ENCODE measurements at places on chromosomes 4 and X.

GRCh38 chr4:107755841-107756356, 35.9 kb upstream of the PAPSS1 start:
- DNase-seq, result no peak

- DNase-seq, result no peak
Observed at GRCh38 chrX:53255738-53256191, 25.6 kb downstream of the IQSEC2 start.

DNA sequence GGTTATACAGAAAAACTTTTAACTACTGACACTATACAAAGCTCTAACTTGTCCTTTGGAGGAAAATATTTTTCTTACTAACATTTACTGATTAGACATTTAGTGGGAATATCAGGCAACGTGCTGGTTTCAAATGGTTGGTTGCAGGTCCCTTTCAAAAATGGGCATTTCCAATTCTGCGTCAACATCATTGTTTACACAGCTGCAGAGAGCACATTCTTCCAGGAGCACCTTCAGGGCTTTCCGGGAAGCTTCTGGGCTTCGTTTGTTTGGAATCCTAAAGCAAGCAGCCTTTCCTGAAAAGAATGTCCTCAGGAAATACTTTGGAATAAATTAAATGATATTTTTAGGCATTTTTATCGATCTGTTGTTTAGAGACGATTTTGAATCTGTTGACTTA, 289.7 kb downstream of the TRIML1 start:
- DNase-seq, result no peak

DNA sequence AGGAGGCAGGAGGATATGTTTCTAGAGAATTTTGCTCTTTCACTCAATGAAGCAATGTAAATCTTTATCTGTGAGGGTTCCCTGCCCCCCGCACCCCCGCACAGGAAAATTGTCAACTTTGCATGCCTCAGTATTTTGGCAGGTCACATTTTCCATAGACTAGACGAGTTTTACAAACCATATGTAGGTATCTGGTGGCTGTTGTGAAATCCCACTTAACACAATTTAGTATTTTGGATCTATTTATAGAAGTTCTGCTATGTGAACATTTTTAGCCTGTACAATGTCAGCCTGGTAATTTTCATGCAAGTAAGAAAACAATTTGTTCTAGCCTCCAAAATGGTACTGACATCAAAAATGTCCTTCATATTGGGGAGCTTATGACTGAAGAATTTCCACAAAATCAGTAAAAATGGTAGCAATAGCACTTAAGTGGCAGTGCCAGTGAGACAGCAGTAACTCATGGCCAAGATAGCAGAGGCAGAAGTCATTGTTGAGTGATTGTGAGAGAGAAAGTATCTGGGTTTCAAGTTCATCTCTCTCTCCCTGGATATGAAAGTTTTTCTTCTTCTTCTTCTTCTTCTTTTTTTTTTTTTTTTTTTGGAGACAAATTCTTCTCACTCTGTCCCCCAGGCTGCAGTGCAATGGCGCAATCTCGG, 12.4 kb upstream of the FRYL start:
- no peak for DNase-seq

GRCh38 chr4:11503166-11503565, 74.5 kb upstream of the HS3ST1 start:
- DNase-seq, result no peak

DNA sequence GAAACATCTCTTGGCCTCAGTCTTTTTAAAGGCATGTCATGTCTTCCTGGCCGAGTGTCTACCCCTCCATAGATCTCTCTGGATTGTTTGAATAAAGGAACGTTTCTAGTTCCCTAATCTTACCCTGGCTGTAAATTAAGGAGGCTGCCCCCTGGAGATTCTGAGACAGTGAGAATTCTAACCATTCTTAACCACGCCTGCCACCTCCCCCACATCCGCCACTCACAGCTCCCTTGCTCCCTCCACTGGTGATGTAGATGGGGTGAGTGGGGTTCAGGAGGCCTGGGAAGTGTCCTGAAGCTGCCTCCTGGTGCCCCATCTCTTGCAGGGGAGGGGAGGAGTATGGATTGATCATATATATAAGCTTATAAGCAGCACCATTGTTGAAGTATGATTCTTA, 48.0 kb upstream of the TRIM2 start:
- peak; percentile 9 for DNase-seq

GRCh38 chrX:68440442-68440841, 7.1 kb upstream of the OPHN1 start:
- no peak for DNase-seq

DNA sequence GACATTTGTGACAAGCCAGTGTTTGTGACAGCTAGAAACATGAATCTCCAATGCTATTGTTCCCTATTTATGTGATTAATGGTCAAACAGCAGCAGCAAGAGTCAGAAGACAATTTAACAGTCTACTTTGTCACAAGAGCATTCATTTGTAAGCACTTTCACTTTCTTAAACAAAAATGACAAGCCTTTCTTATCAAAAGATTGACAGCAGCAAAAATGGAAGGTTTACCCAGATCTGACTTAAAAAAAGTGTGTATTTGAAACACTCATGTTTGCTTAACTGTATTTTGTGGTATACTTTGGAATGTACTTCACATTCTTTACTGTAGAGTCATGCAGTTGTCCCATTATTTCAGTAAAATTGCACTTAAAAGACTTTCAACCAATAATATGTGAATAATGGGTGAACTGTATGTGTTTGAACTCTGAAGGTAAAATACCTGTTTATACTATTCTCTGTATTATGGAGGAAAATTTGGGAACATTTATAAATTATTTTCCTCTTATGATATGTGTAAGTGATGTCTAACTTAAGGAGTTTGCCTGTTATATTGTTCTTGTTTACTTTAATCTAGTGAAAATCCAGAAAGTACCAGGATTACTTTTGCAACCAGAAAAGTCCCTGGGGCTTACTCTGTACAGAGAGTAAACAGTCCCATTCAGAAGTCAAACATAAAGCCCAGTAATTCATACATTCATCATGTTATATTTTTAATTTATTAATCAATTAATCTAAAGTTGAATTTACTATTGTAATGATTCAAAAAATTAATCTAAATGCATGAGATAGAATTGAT, 314.9 kb upstream of the TRAM1L1 start:
- no peak for DNase-seq

- no peak for DNase-seq
Observed at GRCh38 chr4:75101906-75102786, 169.2 kb downstream of the PARM1 start.

DNA sequence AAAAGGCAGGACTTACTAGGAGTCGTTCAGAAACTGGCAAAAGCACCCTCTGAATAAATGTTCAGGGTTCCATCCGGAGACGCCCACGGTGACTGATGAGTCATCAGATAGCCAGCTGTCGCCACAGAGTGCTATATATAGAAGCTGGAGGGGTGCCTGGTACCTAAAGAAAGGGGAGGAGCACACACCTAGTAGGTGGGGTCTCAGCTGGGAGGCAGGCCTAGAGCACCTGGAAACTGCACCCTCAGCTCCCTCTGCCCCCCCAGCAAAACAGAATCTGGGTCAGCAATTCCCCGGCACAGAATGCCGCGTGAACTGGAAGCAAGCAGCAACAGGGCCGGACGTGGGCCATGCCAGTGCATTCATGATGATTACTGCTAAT, 242.0 kb downstream of the BCOR start:
- peak; percentile 81 for DNase-seq

DNA sequence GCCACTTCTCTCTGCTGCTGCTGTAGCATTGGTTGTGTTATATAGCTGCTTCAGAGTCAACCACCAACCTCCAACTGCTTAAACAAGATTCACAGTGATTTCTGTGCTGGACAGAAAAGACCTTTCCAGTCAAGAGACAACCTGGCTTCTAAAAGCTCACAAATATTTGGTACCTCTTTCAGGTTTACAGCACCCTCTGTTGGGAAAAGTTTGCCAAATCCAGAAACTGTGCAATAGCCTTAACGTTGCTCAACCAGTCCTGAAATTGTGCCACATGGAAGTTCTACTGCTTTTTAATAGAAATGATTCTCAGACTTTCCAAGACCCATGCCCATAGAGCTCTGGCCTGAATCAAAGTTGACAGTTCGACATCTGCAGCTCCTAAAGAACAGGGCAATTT, 842.1 kb upstream of the HTR2C start:
- DNase-seq, result peak; percentile 11

DNA sequence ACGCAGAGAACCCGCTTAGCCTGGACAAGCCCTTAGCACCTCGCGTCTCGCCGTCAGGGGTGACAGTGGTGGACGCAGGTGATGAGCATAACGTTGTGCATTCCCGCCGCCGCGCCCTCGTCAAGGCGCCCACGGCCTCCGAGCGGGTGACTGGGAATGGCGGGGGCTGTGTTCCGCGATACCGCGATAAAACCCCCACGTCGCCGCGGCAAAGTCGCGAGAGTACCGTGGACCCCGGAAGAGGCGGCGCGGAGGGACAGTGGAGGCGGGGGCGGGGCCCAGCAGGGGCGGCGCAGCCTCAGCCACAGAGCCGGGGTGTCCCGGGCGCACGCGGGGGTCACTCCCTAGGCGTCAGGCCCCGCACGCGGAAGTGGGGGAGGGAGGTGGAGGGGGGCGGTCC, 53.8 kb downstream of the ZFYVE28 start:
- no peak for DNase-seq

DNA sequence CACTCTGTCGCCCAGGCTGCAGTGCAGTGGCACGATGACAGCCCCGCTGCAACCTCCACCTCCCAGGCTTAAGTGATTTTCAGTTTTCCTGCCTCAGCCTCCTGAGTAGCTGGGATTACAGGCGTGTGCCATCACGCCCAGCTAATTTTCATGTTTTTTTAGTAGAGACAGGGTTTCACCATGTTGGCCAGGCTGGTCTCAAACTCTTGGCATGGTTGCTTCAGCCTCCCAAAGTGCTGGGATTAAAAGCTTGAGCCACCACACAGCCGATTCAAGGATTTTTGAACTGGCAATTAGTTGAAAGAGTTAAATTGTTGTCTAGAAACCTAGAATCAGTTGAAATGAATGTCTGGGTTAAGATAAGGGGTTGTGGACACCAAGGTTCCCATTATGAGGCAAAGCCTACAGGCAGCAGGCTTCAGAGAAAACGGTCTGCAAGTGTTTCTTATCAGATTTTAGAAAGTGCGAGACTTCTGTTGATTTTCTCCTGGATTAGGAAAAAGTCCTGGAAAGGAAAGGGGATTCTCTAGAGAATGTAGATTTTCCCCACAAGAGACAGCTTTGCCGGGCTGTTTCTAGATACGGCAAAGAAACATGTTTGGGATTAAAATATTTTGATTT, 8.3 kb upstream of the CCNI start:
- no peak for DNase-seq

- DNase-seq, result no peak
Observed at GRCh38 chr4:163663454-163664225, 169.2 kb downstream of the TMA16 start.

GRCh38 chrX:11472381-11472780, 179.2 kb downstream of the AMELX start:
- no peak for DNase-seq

- DNase-seq, result no peak
Observed at GRCh38 chrX:19285857-19286256, 57.9 kb upstream of the PDHA1 start.

GRCh38 chrX:146243041-146243440, 425.4 kb downstream of the SLITRK2 start:
- DNase-seq, result no peak

GRCh38 chr4:17884063-17884462, 73.3 kb downstream of the NCAPG start:
- no peak for DNase-seq

- no peak for DNase-seq
Observed at GRCh38 chr4:41921476-41921875, 13.8 kb upstream of the TMEM33 start.

GRCh38 chr4:165398570-165398969, 19.8 kb downstream of the CPE start:
- peak; percentile 99 for DNase-seq

DNA sequence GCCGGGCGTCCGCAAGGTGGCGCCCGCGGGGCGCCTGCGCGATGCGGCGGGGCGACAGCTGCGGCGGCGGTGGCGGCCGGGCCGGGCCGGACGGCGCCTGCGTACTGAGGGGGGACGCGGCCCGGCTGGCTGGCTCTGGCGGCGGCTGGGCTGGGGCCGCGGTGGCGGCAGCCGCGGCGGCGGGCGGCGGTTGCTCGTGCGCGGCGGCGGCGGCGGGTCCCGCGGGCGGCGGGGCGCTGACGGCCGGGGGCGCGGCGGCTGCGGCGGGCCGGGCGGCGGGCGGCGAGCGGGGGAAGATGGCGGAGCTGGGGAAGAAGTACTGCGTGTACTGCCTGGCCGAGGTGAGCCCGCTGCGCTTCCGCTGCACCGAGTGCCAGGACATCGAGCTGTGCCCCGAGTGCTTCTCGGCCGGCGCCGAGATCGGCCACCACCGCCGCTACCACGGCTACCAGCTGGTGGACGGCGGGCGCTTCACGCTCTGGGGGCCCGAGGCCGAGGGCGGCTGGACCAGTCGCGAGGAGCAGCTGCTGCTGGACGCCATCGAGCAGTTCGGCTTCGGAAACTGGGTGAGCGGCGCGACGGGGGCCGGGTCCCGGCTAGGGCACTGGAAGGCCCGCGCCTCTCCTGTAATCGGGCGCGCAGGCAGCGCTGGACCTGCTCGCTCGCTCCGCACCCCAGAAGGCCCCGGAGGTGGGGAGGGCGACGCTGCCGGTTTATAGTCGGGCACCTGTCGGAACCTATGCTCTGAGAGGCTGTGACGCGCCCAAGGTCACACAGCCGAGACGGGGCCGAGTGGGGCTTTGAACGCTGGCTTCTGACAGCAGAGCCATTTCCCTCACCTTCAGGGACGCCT, at the start of gene TADA2B:
TSS of gene TADA2B (plus strand) at position 89 of the 853 bp plus-strand sequence. CDS start at position 297, 208 bp downstream.
- DNase-seq, result peak; percentile 54

DNA sequence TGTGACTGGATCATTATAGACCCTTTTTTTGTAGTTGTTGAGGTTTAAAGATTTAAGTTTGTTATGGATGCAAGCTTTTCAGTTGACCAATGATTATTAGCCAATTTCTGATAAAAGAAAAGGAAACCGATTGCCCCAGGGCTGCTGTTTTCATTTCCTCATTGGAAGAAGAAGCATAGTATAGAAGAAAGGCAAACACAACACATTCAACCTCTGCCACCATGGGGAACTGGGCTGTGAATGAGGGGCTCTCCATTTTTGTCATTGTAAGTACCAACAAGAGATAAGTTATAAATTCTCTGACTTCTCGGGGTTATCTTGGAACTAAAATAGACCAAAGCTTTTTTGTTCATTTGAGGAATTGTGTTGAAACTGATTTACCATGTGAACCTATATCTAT, at the start of gene CYBB:
TSS of gene CYBB (plus strand) at position 203 of the 400 bp plus-strand sequence. CDS start at position 222, 19 bp downstream.
- DNase-seq, result no peak
